Left renal cortex interstitium (tissue), 4 donors: ENCODE measurements at places on chromosomes 6 and 20.

- DNase-seq, result no peak
Observed at GRCh38 chr6:153167061-153167891, 36.2 kb upstream of the RGS17 start.

- DNase-seq, result no peak
Observed at GRCh38 chr6:29958046-29958445, 15.7 kb downstream of the HLA-A start.

DNA sequence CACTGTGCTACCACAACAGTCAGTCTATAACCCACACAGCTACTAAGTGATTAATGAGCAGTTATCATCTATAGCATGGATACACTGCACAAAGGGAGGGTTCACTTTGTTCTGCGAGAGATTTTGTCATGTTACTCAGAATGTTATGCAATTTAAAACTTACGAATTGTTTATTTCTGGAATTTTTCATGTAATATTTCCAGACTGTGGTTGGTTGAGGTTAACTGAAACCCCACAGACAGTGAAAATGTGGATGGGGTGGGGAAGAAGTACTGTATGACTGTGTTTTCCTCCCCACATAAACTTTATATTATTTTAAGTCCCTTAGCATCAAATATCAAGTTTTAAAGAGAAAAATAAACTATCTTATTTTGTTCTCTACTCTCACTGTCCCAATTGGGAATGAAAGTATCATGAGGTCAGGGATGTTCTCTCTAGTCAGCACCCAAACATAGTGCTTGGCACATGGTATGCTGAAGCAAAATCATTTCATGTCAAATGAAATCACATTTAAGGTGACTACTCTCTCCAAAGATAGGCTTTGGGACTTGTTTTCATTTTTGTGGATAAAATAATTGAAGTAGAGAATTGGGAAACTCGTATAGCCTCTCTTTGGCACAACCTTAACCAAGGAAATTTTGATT lies 25.4 kb downstream of the DOP1A start:
- DNase-seq, result no peak

- no peak for DNase-seq
Observed at GRCh38 chr20:51512645-51513044, 29.9 kb downstream of the NFATC2 start.

- DNase-seq, result no peak
Observed at GRCh38 chr6:170282512-170283158, 8.2 kb downstream of the DLL1 start.

GRCh38 chr20:35134472-35134871 lies 12.7 kb downstream of the EDEM2 start:
- DNase-seq, result no peak

- DNase-seq, result no peak
Observed at GRCh38 chr20:44104798-44105517, 82.0 kb downstream of the JPH2 start.

DNA sequence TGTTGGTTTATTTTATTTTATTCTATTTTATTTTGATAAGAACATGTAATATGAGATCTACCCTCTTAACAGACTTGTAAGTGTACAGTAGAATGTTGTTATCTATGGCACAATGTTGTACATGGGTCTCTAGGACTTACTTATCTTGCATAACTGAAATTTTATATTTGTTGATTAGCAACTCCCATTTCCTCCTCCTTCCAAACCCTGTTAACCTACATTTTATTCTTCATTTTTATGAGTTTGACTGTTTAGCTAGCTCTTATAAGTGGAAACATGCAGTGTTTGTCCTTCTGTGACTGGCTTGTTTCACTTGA lies 37.9 kb upstream of the BCAS1 start:
- no peak for DNase-seq

DNA sequence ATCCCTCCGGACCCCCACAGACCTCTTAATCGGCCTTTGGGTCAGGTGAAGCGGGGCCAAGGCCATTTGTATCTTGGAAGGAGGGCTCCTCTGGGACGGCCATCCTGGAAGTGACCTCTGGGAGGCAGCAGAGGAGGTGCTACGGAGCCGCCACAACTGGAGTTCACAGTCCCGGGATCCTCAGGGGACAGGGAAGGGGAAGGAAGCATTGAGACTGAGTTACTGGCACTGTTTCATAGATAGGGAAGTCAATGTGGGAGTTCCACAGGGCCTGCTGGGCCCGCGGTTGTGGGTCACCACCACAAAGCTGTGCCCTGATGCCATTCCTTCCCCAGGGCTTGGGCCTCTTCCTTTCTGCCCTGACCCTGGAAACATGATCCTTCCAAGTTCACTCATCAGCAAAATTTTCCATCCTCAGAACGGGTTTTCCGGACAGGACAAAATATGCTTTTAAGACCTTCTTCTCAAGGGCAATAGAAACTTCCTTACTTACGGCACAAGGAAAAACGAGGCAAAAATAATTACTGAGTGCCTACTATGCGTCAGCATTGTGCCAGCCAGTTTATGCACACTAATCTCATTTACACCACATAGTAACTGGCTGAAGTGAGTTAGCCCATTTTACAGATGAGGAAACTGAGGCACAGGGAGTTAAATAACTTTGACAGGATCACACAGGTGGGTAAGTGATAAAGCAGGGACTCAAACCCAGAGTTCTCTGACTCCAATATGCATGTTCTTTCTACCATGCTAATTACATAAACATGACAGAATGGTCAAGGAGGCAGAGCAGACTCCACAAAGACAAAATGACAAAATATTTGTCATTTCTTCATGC lies 143.8 kb downstream of the UNC5CL start:
- DNase-seq, result no peak

DNA sequence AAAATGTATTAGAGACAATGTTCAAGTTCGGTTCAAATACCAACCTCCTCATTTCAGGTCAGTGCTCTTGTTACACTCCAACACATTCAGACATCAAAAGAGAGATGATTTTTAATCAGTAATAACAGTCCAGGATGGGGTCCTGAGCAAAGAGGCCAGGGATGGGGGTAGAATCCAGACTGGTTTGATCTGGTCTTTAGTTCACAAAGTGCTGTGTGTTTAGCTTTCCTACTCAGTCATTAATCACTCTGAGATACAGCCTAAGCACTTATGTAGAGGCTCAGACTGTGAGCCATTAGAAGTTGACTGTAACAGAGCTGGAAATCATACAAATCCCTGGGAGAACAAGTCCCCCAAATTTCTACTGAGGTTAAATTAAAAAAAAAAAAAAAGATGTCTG lies 241.6 kb downstream of the PTPRK start:
- no peak for DNase-seq

GRCh38 chr20:62159839-62160238 lies 16.3 kb downstream of the SS18L1 start:
- no peak for DNase-seq

DNA sequence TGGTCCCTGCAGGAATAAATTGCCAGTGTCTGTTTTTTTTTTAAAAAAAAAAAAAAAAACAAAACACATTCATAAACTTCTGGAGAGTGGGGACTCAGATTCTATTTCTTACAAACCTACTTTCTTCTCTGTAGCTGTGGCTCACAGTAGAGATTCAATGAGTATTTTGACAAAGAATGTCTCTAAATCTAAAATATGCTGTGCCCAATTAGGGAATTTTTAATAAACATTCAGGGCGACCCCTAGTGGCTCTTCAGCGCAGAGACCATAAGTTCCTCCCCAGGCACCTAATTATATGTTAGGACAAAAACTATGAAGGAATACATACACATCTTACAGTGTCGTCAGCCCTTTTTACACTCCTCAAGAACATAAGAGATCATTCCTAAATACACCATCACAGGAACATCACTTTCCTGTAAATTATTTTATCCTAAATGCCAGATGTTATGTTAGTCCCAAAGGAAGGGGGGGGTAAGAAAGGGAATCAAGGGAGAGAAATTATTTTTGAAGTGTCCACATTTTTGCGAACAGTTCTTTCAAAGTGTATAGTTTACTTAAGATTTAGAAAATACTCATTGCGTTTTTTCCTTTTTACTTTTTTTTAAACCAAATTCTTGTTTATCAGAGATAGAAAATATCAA lies 21.8 kb upstream of the NAA20 start:
- DNase-seq, result no peak

- no peak for DNase-seq
Observed at GRCh38 chr6:83470001-83470400, 39.1 kb upstream of the ME1 start.

DNA sequence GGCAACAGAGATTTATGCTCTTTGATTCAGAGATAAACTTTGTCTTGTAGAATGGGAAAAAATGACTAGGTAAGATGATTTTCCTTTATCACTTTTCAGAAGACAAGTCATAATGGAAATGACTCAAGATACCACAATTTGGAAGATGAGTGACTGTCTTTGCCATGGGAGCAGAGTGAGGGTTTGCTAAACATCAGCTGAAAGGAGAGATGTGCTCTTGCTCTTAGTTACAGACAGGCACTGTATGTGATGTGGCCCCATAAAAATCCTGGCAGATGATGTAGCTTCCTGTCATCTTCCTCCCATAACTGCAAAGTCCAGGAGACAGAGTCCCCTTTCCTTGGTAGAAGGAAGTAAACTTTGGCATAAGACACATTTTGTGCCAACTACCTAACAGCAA lies 47.6 kb downstream of the BACH2 start:
- no peak for DNase-seq

GRCh38 chr6:161242779-161243693 lies 30.8 kb downstream of the AGPAT4 start:
- no peak for DNase-seq

- DNase-seq, result no peak
Observed at GRCh38 chr6:159170333-159170672, 1.1 kb downstream of the FNDC1 start.

- no peak for DNase-seq
Observed at GRCh38 chr20:51305316-51306052, 237.0 kb downstream of the NFATC2 start.

GRCh38 chr6:45970326-45970725 lies 45.3 kb downstream of the CLIC5 start:
- DNase-seq, result no peak

- DNase-seq, result no peak
Observed at GRCh38 chr6:135883536-135883935, 32.0 kb downstream of the PDE7B start.

- no peak for DNase-seq
Observed at GRCh38 chr20:3876676-3877075, 12.5 kb upstream of the PANK2 start.

GRCh38 chr6:151807513-151808370 lies at the start of gene ESR1:
Gene ESR1 (plus strand): TSS chr6:151807682. CDS start chr6:151807913, 231 bp downstream.
- no peak for DNase-seq

DNA sequence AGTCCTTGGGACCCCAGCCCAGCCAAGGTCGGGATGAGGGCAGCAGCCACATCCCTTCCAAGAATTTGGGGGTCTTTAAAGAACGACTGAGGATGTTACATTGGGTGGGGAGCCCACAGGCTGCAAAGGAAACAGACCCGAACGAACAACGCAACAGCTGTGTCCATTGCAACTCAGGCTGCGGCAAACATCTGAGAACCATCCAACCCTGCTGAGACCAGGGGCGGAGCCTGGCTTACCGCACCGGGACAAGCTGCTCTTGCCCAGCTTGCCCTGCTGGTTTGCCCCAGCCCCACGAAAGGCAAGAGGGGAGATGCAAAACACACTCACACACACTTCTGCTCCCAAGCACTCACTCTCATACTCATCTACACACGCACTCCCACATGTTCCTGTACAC lies 21.5 kb upstream of the TAF4 start:
- DNase-seq, result no peak

GRCh38 chr20:54123587-54124180 lies 50.1 kb downstream of the CYP24A1 start:
- DNase-seq, result no peak

- no peak for DNase-seq
Observed at GRCh38 chr20:1877609-1878200, 17.5 kb upstream of the SIRPA start.

DNA sequence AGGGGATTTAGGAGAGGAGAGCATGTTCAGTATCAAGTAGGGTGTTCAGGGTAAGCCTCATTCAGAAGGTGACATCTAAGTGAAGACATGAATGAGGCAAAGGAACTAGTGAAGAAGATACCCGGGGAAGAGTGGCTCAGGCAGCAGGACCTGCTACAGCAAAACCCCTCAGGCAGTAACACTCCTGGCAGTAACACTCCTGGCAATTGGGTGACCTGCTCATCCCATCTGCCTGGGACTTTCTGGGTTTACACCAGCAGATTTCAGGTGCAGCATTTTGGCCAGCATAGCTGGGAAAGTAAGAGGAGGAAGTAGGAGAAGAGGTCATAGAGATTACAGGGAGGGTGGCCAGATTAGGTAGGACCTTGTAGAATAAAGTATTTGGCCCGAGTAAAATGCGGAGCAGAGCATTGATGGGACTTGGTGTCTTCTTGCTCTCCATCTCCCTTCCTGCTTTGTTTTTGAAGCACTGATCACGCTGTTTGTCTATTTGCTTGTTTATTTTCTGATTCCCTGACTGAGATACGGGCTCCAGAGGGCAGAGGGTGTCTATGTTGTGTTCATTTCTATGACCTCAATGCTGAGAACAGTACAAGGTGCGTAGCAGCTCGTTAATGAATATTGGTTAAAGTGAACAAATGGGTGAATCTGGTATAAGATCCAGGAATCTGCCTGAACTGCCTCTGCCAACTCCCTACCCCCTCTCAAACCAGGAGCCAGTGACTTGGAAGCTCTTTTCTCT lies 88.3 kb downstream of the IYD start:
- DNase-seq, result no peak

- peak; percentile 58 for DNase-seq
Observed at GRCh38 chr6:13795041-13795750, 19.2 kb downstream of the MCUR1 start.

GRCh38 chr6:7201732-7202541 lies 94.2 kb downstream of the RREB1 start:
- no peak for DNase-seq

- no peak for DNase-seq
Observed at GRCh38 chr6:36443471-36444428, 950 bp downstream of the KCTD20 start.

- DNase-seq, result no peak
Observed at GRCh38 chr6:139628270-139628669, 253.8 kb upstream of the CITED2 start.

GRCh38 chr6:4981761-4982160 lies 22.1 kb downstream of the RPP40 start:
- DNase-seq, result no peak

- no peak for DNase-seq
Observed at GRCh38 chr20:35820715-35821114, 48.9 kb downstream of the PHF20 start.

GRCh38 chr6:292506-293192 lies 362 bp downstream of the DUSP22 start:
- peak; percentile 47 for DNase-seq
